Stimulated activated CD8-positive, alpha-beta memory T cell treated with anti-CD3 and anti-CD28 coated beads, Interleukin-15, amount 100 ng/mL, for 1 hour (primary cell): ENCODE measurements at places on chromosomes 5 and 9.

GRCh38 chr5:121816164-121816563 lies 35.5 kb upstream of the FTMT start:
- no peak for DNase-seq

DNA sequence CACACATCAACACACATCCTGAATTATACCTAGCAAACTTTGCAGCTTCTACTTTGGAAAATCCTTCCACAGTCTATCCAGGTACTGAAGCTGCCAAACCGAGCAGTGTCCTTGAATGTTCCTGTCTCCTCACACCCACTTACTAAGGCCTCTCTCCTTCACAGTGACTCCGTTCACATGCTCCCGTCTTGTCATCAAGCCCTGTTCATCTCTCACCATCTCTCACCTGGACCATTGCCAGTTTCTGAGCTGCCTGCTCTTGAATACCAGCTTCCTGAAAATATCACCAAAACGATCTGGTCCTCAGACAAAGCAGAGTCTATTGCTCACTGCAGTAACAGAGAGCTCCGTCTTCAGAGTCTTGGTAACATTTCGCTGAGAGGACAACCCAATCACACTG lies 57.4 kb downstream of the GCNT1 start:
- DNase-seq, result no peak

DNA sequence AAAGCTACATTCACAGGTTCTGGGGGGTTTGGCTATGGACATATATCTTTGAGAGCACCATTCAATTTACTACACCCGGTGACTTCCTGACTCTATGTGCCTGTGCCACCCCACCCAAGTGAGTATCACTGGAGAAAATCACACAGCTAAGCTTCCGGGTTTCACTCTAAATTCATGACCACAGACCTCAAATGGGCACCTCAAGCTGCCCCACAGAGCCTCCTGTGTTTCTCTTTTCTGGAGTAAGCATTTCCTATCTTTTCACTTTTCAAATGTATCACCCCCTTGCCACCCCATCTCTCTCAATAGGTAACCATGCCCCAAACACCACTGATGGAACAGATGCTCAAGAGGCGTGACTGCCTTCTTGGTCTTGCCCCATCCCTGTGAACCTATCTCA lies 49.2 kb upstream of the NEK6 start:
- DNase-seq, result no peak

DNA sequence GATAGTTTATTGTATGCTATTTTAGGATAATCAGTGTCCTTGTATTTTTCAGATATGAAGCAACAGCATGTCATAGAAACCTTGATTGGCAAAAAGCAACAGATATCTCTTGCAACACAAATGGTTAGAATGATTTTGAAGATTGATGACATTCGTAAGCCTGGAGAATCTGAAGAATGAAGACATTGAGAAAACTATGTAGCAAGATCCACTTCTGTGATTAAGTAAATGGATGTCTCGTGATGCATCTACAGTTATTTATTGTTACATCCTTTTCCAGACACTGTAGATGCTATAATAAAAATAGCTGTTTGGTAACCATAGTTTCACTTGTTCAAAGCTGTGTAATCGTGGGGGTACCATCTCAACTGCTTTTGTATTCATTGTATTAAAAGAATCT lies 14.5 kb downstream of the CCT5 start:
- no peak for DNase-seq

- no peak for DNase-seq
Measured at GRCh38 chr9:4297786-4298254, 2.0 kb downstream of the GLIS3 start.

GRCh38 chr5:171695804-171696203 lies 89.8 kb upstream of the SMIM23 start:
- DNase-seq, result no peak

GRCh38 chr5:9282211-9282610 lies 263.7 kb downstream of the SEMA5A start:
- no peak for DNase-seq

GRCh38 chr5:139243425-139243970 lies 45.3 kb upstream of the SIL1 start:
- DNase-seq, result no peak

- no peak for DNase-seq
Measured at GRCh38 chr5:114184006-114184405, 177.9 kb upstream of the KCNN2 start.

- no peak for DNase-seq
Measured at GRCh38 chr5:19837536-19838174, 150.3 kb downstream of the CDH18 start.

- no peak for DNase-seq
Measured at GRCh38 chr5:144100702-144101101, 69.8 kb downstream of the YIPF5 start.

DNA sequence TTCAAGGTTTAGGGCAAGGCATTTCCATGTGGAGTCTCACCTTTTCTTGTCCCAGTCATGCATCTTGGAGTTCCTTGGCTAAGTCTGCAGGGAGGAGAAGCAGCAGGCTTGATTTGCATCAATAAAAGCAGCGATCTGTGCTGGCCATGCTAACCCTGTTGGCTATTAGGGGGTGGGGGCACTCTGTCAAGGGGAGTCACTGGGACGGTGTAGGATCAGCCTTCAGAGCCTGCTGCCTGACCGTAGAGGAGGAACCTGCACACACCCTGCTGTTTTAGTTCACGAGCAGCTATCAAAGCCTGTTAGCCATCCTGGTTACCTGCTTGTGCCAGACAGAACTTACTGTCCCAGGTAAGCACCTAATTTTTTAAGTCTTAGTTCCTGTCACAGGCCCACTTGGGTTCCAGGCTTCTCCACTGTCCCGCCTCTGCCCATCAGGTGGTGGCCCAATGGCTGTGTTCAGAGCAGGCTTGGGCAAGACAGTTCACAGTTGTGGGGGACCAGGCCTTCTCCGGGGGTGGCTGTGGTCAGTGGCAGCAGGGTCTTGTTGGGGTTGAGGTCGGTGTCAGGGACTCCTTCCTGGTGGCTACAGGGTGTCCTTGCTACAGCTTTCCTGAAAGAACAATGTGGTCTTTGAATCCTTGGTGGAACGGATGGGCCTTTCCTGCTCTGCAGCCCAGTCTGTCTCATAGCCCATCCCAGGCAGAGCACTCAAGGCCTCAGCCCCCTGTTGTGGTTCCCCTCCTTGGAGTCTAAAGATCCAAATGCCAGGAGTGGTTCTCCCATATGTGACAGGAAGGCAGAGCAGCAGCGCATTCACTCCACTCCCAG lies 43.7 kb downstream of the SECISBP2 start:
- no peak for DNase-seq

- no peak for DNase-seq
Measured at GRCh38 chr5:5751987-5752386, 329.5 kb downstream of the ICE1 start.

GRCh38 chr9:1115370-1115769 lies 65.2 kb downstream of the DMRT2 start:
- no peak for DNase-seq

- no peak for DNase-seq
Measured at GRCh38 chr9:91884696-91885687, 65.0 kb downstream of the ROR2 start.
